Left renal cortex interstitium (tissue), 4 donors: ENCODE measurements at places on chromosomes 5 and 9.

DNA sequence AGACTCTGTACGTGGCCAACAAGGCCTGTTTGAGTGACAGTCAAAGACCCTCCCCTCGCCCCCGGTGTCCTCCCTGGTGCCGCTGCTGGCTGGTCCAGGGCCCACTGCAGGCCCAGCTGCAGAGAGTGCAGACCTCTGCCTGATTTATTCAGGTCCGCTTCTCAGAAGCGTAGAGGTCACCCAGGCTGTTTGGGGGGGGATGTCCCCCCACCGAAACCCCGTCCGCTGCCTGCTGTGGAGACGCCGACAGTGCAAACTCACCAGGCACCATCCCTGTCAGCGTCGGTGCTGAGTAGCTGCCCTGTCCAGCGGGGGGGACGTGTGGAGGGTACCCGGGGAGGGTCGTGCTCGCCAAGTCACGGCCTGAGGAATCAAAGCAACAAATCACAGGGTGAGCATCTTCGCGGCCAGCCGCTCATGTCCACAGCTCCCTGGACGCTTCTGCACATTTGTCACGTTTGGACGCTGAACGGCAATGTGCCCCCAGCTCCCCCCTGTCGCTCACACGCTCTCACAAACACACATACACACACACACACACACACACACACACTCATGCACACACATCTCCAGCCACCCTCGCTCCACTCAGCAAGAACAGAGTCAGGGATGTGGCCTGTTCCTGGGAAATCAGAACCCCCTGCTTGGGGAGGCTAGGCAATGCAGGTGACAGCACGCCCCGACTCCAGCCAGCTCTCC lies 152.2 kb downstream of the PAX5 start:
- no peak for DNase-seq

- DNase-seq, result no peak
These were observed 14.3 kb downstream of the ATPSCKMT start for GRCh38 chr5:10235350-10235749.

GRCh38 chr5:167657016-167657415 lies 634.4 kb upstream of the WWC1 start:
- no peak for DNase-seq

GRCh38 chr5:150616506-150616905 lies 24.0 kb upstream of the SYNPO start:
- no peak for DNase-seq

DNA sequence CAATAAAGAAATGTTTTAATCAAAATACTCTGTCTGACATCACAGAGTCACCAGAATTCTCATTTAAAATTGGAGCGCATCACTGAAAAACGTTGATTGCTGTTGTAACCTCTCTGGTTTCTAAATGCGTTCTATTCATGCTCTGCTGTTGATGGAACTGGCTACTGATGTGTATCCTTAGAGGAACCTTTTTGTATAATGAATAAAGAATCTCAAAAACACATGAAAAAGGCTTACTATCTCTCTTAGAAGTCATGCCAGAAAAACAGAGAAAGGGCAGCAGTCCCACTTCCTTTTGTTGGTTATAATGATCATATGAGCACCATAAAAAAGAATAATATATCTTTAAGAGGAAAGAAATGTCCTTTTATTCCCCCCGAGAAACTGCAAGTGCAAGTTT lies 615.5 kb downstream of the TLE1 start:
- DNase-seq, result no peak

DNA sequence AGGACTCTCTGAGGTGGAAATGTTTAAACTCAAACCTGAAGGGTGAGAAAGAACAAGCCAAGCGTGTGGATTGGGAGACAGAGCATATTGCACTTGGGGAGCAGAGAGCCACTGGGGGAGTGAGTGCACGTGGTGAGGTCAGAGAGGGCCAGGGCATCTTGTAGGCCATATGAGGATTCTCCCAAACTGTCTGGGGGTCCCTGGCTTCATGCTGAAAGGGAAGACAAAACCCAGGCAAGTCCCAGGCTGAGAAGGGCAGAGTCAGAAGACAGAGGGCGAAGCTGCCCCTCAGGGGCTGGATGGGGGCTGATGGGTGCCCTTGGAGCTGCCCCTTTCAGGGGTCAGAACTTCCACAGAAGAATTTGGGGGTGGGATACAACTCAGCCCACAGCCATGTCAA lies 215.3 kb upstream of the S1PR3 start:
- DNase-seq, result no peak

- DNase-seq, result no peak
These were observed 100.0 kb downstream of the CRB2 start for GRCh38 chr9:123456011-123456410.

GRCh38 chr9:116450378-116451139 lies 236.5 kb upstream of the TRIM32 start:
- no peak for DNase-seq

DNA sequence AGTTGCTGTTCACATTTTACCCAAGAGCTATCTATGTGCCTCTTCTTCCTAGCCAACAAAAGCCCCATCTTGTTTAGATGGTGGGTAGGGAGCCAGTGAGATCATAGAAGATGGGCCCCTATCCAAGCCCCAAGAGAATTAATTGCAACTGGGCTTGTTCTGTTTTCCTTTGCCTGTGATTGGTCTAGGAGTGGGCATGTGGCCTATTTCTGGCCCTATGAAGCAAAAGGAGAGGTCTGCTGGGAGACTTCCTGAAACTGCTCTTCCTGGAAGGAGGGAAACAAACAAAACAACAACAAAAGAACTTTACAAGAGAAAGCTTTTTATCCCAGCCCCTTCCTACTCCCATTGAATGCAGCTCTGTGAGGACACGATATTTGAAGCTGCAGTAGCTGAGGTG lies 32.5 kb upstream of the ALDOB start:
- DNase-seq, result no peak

- no peak for DNase-seq
These were observed 172.1 kb upstream of the GAS1 start for GRCh38 chr9:87119328-87119881.

DNA sequence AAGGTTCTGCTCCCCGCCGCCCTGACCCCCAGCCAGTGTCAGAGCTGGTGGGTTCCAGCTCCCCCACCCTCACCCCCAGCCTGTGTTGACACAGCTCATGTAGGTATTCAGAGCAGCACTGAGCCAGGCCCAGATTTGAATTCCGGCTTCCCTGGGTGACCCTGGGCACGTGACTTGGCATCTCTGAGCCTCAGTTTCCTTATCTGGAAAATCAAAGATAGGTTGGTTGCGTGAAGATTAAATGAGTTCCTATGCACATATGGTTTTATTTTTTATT lies 42.0 kb downstream of the HMCN2 start:
- DNase-seq, result no peak

- DNase-seq, result no peak
These were observed 59.6 kb downstream of the ARHGAP26 start for GRCh38 chr5:142829801-142830220.

GRCh38 chr9:117377046-117377445 lies 37.8 kb downstream of the ASTN2 start:
- DNase-seq, result no peak

DNA sequence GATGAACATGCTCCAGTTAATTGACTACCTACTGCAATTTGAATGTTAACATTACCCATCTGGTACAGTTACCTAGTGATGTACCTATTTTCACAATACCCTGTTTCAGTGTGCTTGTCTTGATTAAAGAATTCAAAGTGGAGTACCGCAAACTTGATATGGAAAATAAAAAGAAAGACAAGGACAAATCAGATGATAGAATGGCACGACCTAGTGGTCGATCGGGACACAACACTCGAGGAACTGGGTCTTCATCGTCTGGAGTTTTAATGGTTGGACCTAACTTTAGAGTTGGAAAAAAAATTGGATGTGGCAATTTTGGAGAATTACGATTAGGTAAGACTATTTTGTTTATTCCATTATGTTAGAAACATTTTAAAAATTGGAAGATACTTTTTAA lies 33.5 kb downstream of the CSNK1G3 start:
- DNase-seq, result no peak

GRCh38 chr5:177008716-177009115 lies 2.1 kb upstream of the UIMC1 start:
- DNase-seq, result no peak

GRCh38 chr9:108634204-108634603 lies 221.6 kb downstream of the ACTL7B start:
- DNase-seq, result no peak

GRCh38 chr5:37881359-37881758 lies 41.5 kb upstream of the GDNF start:
- no peak for DNase-seq

- DNase-seq, result no peak
These were observed 565.5 kb downstream of the EBF1 start for GRCh38 chr5:158534203-158534602.
